NCI-H187 treated with DMSO at 0.1 percent for 48 hours (cell line): ENCODE measurements at places on chromosomes 13 and 19.

DNA sequence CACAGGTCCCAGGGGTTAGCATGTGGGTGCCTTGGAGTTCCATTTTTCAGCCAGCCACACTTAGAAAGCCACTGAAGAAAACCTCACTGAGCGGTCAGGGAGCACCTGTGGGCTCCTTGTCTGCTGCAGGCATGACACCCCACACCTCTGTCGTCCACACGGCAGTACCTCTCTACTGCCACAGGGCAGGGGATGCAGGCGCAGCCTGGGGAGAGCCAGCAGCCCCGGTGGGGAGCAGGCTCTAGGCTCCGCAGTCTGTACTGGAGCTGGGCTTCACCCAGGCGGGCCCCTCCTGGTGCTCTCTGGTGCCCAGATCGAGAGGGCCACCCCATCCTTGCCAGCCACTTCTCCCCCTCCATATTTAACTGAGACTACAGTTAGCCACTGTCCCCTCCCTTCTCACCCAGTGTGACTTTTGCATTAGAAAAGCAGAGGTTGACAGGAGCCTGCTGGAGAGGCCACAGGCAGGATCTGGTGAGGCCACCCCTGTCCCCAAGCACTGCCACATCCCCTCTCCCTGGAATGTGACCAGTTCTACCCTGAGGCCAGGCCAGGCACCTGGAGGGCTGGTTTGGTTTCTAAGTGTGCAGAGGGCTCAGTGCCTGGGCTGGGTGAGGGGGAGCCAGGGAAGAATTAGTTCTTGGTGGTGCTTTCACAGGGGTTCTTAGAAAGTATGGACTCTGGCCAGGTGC lies 104.4 kb downstream of the KDM4B start:
- DNase-seq: no peak

- no peak for DNase-seq
These were observed 726.2 kb downstream of the PCDH9 start for GRCh38 chr13:66503890-66504289.

- no peak for DNase-seq
These were observed 245.6 kb downstream of the DACH1 start for GRCh38 chr13:71621174-71622124.

- no peak for DNase-seq
These were observed 7.7 kb upstream of the PROZ start for GRCh38 chr13:113150550-113151365.

GRCh38 chr13:85799097-85799582 lies at the start of gene SLITRK6:
SLITRK6 (minus strand) TSS chr13:85799419; CDS start chr13:85796508, 2,911 bp downstream.
- DNase-seq: no peak

- DNase-seq: no peak
These were observed 133.9 kb downstream of the AKAP11 start for GRCh38 chr13:42405665-42406390.

GRCh38 chr13:58992478-58993042 lies 1171.2 kb downstream of the DIAPH3 start:
- no peak for DNase-seq

GRCh38 chr19:31258211-31259052 lies 90.8 kb downstream of the TSHZ3 start:
- DNase-seq: no peak

- no peak for DNase-seq
These were observed 2884.6 kb upstream of the PCDH20 start for GRCh38 chr13:64300239-64300638.

DNA sequence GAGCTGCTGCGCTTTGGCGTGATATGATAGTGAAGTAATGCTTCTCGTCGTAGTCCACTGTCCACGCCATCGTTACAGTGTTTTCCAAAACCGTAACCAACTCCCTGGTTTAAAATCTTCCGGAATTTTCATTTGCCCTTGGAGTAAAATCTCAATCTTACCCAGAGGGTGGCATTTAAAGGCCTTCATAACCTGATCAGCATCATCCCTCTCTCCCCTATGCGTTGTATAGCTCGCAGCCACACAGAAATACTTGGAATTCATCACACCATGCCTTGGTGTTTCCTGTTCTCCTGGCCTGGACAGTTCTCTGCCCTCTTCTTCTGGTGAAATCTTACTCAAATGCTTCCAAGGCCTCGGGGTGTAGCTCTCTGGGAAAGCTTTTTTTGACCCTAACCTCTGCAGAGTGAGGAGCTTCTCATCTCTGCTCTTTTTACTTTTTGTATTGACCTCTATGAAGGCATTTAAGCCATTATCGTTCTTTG lies 839 bp downstream of the MPHOSPH8 start:
- no peak for DNase-seq

DNA sequence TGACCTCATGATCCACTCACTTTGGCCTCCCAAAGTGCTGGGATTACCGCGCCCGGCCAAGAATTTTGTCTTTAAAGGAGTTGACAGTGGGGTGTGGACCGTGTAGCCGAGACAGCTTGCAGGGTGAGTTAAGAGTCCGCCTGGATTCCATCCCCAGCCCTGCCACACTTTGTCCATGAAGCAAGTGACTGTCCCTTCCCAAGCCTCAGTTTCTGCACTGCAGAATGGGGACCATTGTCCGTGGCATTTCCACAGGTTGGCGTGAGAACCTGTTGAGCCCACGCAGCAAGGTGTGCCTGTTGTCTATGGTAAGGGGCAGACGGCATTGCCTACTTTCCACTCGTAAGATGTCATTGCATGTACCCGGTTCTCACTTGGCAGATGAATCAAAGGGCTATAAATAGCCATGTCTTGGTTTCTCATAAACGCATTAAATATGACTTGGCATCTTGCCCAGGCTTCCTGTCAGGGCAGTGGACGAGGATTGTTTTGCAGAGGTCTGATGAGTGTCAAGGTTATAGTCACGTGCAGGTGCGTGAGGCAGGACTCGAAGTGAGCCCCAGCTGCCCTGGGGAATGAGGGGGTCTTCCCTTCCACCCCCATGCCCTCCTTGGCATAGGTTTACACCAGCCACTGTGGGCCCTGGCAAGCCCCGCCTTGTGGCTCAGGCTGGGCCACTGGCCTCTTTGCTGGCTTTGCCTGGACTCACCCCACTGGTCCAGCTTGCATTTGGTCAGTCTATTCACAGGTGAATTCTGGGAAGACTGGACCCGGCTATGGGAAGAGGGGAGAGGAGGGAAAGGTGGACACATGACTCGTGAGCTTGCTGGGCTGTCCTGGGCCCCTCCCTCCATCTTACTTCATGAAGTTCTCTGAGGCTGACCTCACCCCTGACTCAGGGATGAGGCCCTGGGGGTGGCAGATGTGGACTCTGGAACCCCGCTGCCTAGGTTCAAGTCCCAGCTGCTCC lies 14.6 kb downstream of the FAM187B start:
- peak; percentile 62 for DNase-seq
